Smooth muscle cell of bladder (primary cell): ENCODE measurements at places on chromosomes 6 and 20. TPM values are rescaled to one million over a fixed set of nuclear protein-coding genes. Genes with fewer than 3 reads are reported as not detected.

Gene TFAP2D
- not detected in 2 replicates for total RNA-seq

Gene LY6G6F
- not detected in 2 replicates for total RNA-seq

Gene GPRC6A
- total RNA-seq: not detected in 2 replicates

Gene CRISP1
- total RNA-seq: not detected in 2 replicates

Gene NAA20
- 42.0 and 44.6 TPM in 2 replicates for total RNA-seq

Gene TMEM217
- total RNA-seq: 1.9 and 4.0 TPM in 2 replicates

Gene SPDEF
- total RNA-seq: under 0.01 TPM in 1 of 2 replicates, not detected in the other

Gene PDE7B
- 58.1 and 73.0 TPM in 2 replicates for total RNA-seq

Gene HMGCLL1
- total RNA-seq: 0.18 and 0.28 TPM in 2 replicates

Gene PNPLA1
- under 0.01 TPM in 1 of 2 replicates, not detected in the other for total RNA-seq

Gene SIM1
- total RNA-seq: not detected in 2 replicates

Gene CLPSL2
- not detected in 2 replicates for total RNA-seq

Gene HLA-DOA
- total RNA-seq: under 0.01 TPM in 1 of 2 replicates, not detected in the other

Gene PCK1
- total RNA-seq: 0.14 TPM in 1 of 2 replicates, not detected in the other

Gene ANGPT4
- not detected in 2 replicates for total RNA-seq

Gene ARFGEF3
- total RNA-seq: under 0.01 and 0.18 TPM in 2 replicates
